AG04449 (cell line): ENCODE measurements at places on chromosomes 1 and 21.

DNA sequence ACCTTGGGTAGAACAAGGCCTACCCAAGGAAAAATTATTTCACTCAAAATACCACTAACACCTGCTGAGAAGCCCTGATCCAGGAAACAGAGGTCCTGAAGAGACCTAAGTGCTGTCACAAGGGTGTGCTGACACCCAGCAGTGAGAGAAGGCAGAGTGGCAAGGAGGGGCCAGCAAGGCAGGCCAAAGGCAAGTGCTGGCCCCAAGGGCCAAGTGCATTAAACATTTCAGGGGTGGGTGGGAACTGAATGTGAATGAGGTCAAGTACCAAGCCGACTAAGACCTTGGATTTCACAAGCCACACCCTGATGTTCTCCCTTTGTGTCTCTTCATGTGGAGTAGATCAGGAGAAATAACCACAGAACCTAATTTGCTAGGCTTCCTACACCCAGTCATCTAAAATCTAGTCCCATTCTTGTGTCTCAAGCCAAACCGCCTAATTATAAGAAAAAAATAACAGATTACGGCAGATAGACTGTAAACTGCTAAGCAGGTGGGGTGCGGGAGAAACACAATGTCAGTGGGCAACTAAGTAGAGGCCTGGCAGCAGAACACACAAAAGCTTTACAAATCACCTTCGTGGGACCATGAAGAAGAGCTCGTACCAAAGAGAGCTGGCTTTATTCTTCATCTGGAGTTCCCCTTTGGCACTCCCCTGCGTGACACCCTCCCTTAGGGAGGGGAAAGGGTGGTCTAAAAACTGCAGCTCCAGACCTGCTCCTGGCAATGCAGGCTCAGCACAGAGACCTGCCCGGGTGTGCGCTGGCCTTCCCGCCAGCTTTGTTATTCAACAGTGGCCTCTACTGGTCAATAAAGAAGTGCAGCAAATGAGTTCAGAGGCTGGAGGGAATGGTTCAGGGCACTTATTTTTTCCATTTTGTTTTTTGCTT lies 8.7 kb downstream of the UBE2G2 start:
- no peak for DNase-seq

DNA sequence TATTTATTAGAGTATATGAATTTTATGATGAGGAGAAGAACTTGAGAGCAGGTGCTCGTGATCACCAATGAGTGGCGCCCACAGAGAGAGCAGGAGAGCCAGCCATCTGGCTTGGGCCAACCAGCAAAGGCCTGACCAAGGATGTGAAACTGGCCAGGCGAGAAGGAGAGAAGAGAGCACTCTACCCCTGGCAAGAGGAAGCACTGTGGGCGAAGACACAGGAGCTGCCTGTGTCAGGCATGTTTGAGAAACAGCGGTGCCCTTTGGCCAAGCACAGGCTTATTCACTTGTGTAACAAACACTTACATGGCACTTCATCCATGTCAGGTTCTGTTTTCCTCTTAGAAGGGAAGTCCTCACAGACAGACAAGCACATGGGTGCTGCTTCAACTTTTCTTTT lies 4.2 kb upstream of the SIPA1L2 start:
- DNase-seq: no peak

- no peak for DNase-seq
Measured at GRCh38 chr1:18923756-18924211, 21.4 kb upstream of the ALDH4A1 start.

- peak; percentile 24 for DNase-seq
Measured at GRCh38 chr1:117967477-117967876, 37.9 kb downstream of the WDR3 start.

- DNase-seq: no peak
Measured at GRCh38 chr1:116686723-116687352, 19.3 kb upstream of the IGSF3 start.

- no peak for DNase-seq
Measured at GRCh38 chr1:205626216-205626615, 5.6 kb downstream of the ELK4 start.

GRCh38 chr1:55192093-55192492 lies 23.1 kb downstream of the USP24 start:
- no peak for DNase-seq

DNA sequence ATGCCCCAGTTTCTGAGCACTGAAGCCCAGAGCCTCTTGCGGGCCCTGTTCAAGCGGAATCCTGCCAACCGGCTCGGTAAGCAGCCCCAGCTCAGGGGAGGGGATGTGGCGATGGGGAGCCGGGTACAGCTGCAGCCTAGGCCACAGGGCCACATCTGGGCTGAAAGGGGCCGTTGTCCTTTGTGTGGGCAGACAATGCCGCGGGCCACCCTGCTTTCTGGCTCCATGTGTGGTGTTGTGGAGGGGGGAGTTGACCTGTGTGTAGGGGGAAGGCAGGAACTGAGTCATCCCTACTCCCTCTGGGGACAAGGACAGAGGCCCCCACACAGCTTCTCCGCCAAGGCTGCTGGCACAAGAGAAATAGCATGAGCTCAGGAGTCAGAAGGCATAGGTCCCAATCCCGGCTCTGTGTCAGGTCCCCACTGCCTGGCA lies 26.0 kb downstream of the RPS6KA1 start:
- DNase-seq: no peak

DNA sequence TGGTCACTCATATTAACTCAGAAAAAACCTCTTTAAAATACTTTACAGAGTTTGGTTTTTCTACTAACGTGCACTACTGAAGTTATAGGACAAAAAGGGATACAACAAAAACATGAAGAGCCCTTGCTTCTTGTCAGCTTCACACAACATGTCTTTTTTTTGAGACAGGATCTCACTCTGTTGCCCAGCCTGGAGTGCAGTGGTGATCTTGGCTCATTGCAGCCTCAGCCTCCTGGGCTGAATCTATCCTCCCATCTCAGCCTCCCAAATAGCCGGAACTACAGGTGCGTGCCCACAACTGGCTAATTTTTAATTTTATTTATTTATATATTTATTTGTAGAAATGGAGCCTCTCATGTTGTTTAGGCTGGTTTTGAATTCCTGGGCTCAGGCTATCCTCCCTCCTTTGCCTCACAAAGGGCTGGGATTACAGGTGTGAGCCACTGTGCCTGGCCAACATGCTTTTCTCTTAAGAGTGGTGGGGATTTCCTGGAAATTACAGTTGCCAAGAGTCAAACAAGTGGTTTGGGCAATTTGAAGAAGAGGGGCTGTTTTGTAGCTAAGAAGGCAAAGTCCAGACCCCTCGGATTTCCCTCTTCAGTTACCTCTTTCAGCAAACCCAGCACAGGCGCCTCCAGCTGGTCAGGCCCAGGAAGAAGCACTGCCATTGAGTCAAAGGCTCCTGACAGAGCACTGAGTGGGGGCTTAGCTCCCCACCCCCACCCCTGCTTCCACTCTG lies 6.4 kb upstream of the SMPDL3B start:
- no peak for DNase-seq

DNA sequence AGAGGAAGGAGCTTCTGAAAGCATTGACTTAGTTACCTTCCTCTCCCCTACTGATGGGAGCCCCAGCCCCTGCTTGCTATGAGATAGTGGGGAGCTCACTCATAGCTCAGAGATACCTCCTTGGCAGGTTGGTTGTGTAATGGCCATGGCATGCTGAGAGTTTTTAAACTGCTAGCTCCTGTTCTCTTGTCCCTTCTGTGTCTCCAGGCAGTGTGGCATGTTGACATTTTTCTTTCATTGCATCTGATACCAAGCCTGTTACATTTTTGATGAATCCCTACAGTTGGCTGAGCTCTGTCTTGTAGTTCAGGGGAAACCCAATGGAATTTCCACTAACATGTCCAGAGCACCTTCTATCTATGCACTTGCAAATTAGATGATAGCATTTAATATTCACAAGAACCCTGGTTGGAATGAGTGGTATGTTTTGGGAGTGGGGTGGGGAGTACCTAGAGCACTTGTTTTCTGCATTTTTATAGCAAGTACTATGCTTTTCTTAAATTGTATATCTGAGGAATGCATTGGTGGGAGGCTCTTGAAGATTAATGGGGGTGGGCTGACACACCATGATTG lies 39.1 kb upstream of the EFCAB14 start:
- no peak for DNase-seq

DNA sequence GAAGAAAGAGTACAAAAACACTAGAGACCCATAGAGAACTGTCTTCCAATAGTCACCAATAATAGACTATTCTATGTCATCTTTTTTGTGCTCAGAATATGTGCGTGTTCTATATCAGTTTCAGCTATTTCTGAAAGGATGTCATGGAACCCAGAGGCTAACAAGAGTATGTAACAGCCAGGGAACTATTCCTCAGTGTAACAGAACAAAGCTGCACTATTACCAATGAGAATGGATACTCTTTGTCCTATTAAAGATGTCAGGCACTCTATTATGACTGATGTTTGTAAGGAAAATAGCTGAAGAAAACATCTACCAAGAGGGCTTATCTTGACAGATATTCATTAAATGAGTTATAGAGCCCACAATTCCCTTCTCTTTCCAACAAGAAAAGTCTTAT lies 8.6 kb upstream of the LRRC8C start:
- DNase-seq: no peak

DNA sequence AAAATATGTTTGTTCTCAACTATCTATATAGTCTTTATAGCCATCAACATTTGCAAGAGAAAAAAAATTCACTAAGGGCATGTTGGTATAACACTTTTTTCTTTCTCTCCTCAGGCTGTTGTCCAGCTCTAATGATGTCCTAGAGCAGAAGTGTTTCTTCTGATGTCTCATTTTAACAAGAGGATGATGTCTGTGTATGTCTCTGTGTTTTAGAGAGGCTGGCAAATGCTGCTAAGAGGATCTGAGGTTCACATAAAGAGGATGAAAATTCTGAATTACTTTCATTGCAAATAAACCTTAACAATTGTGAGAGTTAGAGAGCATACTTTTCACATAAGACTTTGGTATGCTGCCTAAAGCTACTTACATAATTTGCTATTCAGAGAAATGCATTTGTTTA lies 2.6 kb upstream of the BRINP3 start:
- DNase-seq: no peak

DNA sequence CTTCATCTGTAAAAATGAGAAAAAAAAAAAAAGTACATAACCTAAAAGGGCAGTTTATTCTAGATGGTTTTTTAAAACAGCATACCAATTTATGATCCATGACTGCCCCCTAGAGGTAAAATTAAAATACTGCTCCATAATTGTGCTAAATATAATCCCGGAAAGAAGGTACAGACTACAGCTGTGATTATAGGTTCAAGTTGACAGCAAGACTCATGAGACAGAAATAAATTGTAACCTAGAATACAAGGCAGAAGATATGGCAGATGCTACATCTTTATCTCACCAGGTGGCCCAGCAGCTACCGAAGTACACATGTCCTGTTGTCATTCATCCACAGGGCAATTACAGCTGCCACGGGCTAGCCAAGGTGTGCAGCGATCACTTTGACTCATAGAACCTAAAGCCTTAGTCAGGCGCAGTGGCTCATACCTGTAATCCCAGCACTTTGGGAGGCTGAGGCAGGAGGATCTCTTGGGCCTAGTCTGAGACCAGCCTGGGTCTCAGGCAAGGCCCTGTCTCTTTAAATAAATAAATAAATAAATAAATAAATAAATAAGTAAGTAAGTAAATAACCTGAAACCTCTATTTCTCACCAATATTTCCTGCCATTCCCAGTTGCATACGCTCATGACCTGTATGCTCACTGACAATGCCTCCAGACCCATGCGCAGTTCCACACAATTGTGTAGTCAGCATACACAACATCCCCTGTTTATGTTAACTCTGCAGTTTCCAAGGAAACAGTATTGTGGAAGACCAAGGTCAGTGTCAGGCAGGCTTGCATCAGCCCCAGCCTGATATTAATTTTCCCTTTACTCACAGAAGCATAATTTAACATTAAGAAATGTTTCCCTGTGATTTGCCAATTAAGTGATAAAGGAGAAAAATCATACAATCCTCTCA lies 18.3 kb upstream of the PPIE start:
- no peak for DNase-seq

DNA sequence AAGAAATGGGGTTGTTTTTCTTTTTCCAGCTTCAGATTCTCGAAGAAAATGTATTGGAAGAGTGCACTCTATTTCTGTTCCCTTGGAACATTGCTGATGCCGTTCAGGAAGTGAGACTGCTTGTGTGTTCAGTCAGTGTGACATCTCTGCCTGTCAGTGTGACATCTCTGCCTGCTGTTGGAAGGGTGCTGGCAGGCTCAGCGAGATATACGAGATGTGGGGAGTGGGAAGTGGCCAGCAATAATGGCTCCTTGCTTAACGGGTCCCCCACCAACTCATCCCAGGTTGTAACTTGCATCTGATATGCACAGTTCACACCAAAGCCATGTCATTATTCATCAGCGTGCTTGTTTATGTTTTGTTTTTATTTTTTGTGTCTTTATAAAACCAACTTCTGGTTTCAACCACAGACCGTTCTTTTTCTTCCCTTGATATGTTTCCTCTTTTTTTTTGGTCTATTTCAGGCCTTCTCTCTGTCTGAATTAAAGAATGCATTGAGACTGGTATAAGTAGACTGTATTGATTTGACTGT lies 145.4 kb downstream of the GALNT2 start:
- DNase-seq: no peak

DNA sequence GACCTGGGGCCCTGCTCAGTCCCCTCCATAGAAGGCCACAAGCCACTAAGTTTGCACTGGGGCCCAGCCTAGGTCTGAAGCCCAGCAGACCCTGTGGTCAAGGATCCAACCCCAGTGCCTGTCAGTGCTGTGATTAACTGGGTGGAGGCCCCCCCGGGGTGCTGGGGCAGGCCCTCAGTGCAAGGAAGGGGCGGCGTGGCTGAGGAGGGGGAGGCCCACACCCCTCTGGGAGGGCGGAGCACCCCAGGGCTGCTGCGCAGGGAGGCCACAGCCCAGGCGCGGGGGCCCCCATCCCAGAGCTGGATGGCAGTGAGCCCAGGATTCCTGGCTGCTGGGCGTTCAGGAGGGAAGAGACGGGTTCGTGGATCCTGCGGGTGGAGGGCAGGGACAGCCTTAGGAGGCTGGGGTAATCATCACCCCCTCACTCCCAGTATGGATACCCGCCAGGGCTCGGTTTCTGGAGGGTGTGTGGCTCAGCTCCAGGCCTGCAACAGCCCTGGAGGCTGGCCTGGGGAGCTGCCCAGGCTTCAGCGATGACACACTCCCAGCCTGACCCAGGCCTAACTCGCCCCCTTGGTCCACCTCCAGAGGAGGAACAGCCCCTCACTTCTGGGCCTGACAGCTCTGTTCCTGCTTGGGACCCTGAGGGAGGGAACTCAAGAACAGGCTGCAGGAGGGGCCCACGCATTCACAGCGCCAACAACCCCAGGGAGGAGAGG lies 890 bp downstream of the GJC2 start:
- no peak for DNase-seq

DNA sequence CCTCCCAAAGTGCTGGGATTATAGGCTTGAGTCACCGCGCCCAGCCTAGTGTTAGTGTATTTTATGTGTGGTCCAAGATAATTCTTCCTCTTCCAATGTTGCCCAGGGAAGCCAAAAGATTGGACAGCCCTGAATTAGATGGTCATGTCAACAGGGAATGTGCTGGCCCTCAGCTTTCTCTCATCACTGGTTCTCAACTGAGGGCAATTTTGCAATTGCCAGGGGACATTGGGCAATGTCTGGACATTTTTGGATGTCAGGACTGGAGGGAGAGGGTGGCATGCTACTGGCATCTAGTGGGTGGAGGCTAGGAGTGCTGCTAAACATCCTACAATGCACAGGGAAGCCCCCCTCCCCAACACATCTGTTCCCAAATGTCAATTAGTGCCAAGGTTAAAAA lies 95.0 kb downstream of the LAMC2 start:
- DNase-seq: no peak
